Aorta (tissue), 5 donors: ENCODE measurements at places on chromosomes 11 and 22. TPM values are rescaled to one million over a fixed set of nuclear protein-coding genes. Genes with fewer than 3 reads are reported as not detected.

CDC42EP1 gene
- 76.3 TPM for total RNA-seq

DNA sequence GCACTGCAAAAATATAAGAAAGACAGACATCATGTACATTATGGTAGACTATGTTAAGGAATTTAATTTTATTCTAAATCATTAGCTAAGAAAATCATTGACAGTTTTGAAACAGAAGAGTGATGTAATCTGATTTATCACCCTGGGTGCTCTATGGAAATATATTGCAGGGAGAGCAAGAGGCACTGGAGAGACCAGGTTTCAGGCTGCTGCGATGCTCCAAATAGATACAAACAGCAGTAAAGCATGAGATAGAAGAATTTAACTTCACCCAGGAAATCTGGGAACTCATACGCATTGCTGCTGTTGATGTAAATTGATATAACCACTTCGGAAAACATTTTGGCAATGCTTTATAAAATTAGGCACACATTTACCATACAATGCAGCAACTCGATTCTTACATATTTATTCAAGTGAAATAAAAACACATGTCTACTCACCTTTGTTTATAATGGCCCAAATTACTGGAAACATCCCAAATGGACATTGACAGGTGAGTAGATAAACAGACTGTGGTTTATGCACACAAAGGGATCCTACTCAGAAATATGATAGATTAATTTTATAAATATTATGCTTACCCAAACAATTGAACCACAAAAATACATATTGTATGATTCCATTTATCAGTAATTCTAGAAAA is 535.1 kb upstream of the CHORDC1 start:
- H3K4me3 ChIP-seq: no peak overlapping the region
- H3K27ac ChIP-seq: no peak overlapping the region
- no peak for DNase-seq
- H3K4me1 ChIP-seq: no peaks in the 10 kb centered on the region
- no peaks in the 10 kb centered on the region for H3K27me3 ChIP-seq
- no peaks in the 10 kb centered on the region for H3K36me3 ChIP-seq

DNA sequence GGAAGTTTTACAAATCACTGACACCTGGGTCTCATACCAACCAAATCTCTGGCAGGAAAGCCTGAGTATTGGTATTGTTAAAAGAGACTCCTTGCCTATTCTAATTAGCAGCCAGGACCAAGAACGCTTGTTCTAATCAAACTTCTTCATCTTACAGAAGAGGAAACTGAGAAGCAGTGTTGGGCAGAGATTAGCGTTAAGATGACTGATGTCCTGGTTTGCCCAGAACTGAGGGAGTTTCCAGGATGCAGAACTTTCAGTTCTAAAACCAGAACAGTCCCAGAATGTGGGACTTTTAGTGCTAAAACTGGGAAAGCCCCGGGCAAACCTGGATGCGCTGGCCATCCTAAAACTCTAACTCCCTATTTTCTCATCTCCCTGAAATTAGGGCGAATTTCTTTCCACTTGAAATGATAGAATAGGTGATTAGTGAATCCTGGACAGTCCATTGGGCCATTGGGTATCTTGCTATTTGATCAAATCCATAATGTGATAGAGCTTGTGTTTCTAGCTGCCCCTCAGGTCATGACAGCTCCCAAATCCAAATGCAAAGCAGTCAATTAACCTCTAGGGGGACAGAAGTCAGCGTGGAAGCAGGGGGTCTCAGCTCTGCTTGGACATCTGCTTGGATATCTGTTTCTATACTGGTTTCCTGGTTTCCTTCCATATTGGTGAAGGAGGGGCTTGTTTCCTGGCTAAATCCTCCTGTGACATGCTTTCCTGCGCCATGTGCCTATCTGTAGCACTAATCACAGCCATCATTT is 16.0 kb upstream of the TMPRSS13 start:
- H3K27ac ChIP-seq: no peak overlapping the region
- H3K4me1 ChIP-seq: no peaks in the 10 kb centered on the region
- no peaks in the 10 kb centered on the region for H3K27me3 ChIP-seq
- no peak for DNase-seq
- no peaks in the 10 kb centered on the region for H3K36me3 ChIP-seq
- no peak overlapping the region for H3K4me3 ChIP-seq

DNA sequence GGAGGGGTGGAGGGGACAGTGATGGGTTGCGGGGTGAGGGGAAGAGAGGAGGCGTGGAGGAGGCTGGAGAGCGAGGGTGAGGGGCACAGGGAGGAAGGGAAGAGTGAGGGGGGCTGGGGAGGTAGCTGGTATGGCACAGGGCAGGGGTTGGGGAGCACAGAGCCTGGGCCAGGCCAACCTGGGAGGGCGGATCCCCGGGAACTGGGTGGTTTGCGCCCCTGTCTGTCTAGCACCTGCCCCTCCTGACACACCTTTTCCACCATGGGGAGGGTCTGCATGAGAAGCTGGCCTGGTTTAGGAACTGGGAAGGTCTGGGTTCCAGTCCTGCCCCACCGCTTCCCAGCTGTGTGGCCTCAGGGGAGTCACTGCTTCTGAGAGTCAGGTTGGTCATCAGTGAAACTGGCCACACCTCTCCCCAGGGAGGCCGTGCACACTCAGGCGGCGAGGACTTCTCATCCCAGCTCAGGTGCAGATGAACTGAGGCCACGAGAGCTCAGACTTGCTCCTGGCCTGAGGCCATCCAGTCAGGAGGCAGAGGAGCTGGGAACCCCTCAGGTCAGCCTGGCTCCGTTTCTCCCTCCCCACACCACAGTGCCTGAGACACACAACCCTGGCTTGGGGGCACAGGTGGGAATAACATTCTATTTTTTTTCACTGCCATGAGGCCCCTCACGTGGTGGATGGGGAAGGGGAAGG is 95.6 kb downstream of the PHF21B start:
- H3K27ac ChIP-seq: no peak overlapping the region
- no peaks in the 10 kb centered on the region for H3K36me3 ChIP-seq
- H3K27me3 ChIP-seq: no peaks in the 10 kb centered on the region

DNA sequence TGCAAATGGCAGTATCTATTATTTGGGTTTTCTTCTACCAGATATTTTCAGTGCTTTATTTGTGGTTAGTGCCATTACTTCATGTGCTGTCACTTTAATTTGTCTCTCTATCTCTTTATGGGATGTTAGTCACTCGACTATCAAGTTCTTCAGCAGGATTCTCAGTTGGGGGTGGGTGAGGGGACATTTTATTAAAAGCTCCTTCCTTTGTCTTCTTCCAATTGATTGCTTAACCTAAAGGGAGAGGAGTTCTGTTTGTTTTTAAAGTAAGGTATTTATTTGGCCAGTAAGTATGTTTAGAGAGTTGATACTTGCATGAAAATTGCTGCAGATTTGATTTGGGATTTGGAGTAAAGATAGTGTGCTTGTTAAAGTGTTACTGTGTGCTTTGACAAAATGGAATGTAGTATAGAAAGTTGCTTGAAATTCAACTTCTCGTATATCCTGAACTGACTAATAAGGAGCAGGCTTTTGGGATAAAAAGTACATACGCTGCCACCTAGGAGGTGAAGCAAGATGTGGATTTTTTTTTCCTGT is 10.3 kb downstream of the YAP1 start:
- DNase-seq: no peak
- no peaks in the 10 kb centered on the region for H3K36me3 ChIP-seq
- H3K27ac ChIP-seq: no peak overlapping the region
- H3K4me3 ChIP-seq: no peak overlapping the region

DNA sequence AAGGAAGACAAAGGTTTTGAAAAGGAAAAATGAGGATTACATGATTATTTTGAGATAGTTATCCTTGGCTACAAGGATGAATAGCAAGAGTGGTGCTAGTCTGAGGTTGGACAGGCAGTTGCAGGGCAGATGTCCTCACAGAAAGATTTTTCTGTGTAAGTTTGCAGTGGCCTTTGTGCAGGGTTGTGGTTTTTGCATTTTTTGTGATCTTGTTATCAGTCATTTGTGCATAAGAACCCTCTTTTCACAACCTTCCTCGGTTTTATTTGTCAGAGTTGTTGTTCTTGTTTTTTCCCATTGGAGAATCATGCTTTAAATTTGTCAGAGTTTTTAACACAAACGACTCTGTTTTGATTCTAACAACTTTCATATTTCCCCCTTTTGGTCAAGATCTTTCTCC is 1.4 kb downstream of the CCDC134 start:
- no peak overlapping the region for H3K4me3 ChIP-seq
- no peaks in the 10 kb centered on the region for H3K27me3 ChIP-seq
- H3K4me1 ChIP-seq: no peaks in the 10 kb centered on the region
- peak; percentile 5 for DNase-seq

DNA sequence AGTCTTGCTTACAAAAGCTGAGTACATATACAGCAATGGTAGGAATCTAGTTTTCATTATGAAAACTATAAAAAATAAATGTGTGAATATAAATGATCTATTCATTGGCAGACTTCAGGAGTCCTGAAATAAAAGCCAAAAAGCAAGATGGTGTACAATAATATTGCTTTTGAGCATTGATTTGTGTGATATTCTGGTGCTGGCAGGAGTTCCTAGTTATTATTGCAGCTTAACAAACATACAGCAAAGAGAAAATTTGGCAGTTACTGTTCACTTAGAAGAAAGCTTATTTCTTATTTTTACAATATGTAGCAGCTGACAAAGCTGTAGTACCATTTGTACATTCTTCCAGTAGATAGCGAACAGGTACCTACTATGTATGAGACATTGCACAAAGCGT is 1518.9 kb upstream of the TENM4 start:
- no peak overlapping the region for H3K27ac ChIP-seq
- no peaks in the 10 kb centered on the region for H3K36me3 ChIP-seq
- no peaks in the 10 kb centered on the region for H3K27me3 ChIP-seq
- no peak for DNase-seq
- H3K4me3 ChIP-seq: no peak overlapping the region

POU2AF1 gene
- 0.45 TPM for total RNA-seq

MYEOV gene
- total RNA-seq: 0.52 TPM

DNA sequence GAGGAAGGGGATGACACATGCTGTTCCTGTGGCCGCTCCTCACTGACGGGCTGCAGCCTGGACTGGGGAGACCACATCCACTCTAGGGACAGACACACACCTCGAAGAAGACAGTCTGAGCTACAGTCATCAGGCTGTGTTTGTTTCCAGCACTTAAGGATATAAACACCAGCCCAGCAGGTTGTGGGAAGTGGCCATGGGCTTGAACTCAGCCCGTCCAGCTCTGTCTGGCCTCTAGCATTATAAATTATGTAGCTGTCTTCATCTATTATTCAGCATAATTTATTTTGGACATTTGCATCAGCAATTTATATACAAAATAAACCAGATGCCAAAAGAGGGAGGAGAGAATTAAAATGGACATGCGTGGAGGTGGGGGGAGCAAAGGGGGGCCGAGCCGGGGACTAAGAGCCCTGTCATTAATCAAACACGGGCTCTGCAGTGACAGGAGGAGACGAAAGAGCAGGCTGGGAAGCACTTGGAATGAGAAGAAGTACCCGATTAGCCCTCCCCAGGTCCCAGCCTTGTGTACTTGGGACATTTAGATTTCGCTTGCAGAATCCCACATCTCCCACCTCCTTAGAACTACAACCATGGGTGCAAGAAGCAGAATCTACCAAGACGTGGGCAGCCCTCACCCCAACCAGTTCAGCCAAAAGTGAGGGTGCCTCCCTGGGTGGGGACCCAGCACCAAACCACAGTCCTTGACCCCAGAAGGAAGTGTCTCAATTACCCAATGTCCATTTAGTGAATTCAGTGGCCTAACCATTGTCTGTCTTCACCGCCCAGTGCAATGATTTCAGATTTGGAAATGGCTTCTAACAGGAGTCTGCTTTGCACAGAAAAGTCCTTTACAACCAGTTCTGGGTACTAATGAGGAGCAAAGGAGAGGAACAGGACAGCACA is 309.6 kb downstream of the OPCML start:
- no peak for DNase-seq
- H3K27ac ChIP-seq: no peak overlapping the region
- no peak overlapping the region for H3K4me3 ChIP-seq
- H3K27me3 ChIP-seq: no peaks in the 10 kb centered on the region
- no peaks in the 10 kb centered on the region for H3K4me1 ChIP-seq

TBX10 gene
- total RNA-seq: not detected

GRCh38 chr11:88179141-88179540 is 3.9 kb upstream of the RAB38 start:
- no peak for DNase-seq
- no peak overlapping the region for H3K4me3 ChIP-seq
- no peaks in the 10 kb centered on the region for H3K36me3 ChIP-seq
- H3K27ac ChIP-seq: no peak overlapping the region

DNA sequence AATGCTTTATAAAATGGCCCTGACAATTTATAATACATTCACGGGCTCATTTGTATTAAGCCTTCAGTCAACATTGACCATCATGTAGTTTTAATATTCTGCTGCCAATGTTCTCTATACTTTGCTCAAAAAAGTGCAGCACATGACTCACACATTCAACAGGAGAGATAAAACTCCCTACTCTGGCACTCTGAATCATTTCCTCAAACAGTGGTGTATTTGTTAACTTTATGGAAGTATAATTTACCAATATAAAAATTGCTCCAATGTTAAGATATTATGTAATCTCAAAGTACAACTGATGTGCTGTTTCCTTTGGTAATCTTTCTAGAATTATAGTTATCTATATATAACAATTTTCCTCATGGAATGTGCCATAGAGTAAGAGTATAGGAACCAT is 39.9 kb downstream of the MAML2 start:
- no peaks in the 10 kb centered on the region for H3K36me3 ChIP-seq
- DNase-seq: no peak
- H3K4me3 ChIP-seq: no peak overlapping the region
- no peak overlapping the region for H3K27ac ChIP-seq

- H3K4me3 ChIP-seq: no peak overlapping the region
- no peaks in the 10 kb centered on the region for H3K4me1 ChIP-seq
- no peak overlapping the region for H3K27ac ChIP-seq
- DNase-seq: no peak
- no peaks in the 10 kb centered on the region for H3K27me3 ChIP-seq
These were observed 177.8 kb upstream of the MPPED2 start for GRCh38 chr11:30763951-30764350.

CARNS1 gene
- total RNA-seq: 7.0 TPM

DNA sequence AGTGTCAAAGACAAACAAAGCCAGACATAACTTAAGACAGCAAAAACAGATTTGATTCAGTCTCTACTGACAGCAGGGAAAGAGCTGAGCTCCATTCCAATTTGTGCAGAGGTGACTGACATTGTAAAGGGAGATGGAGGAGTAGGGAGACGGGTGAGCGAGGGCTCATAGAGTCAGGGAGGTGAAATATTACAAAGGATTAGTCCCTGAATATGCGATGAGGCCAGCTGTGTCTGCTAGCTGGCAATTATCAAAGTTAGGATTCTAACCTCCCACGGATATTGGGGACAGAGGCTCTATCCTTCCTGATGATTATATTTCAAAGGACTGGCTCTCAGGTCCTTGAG is 8.3 kb downstream of the PLAAT2 start:
- no peaks in the 10 kb centered on the region for H3K36me3 ChIP-seq
- H3K27ac ChIP-seq: no peak overlapping the region
- H3K4me1 ChIP-seq: no peaks in the 10 kb centered on the region

CCDC87 gene
- total RNA-seq: 0.33 TPM

DNA sequence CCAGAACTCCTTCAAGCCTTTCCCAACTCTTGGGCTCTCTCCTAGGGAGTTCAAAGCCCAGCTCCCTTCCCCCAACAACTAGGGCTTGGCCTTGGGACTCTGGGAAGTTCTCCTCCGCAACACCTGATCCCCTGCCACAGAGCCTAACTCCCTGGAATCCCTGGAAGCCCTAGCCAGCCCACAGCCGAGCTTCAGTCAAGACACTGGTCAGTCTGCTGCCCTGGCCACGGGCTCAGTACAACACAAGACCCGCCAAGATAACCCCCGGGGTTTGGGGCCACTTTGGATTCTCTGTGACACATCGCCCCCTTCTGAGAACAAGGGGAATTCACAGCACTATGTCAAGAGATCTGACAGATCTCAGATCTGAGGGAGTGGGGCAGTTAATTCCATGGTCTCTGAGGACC is 58.3 kb downstream of the SLC22A12 start:
- H3K36me3 ChIP-seq: no peaks in the 10 kb centered on the region
- H3K4me1 ChIP-seq: no peaks in the 10 kb centered on the region
- no peak for DNase-seq
- no peak overlapping the region for H3K4me3 ChIP-seq
- H3K27ac ChIP-seq: no peak overlapping the region
- no peaks in the 10 kb centered on the region for H3K27me3 ChIP-seq
